HepG2 (cell line): ENCODE measurements at places on chromosomes 6 and 20. TPM values are rescaled to one million over a fixed set of nuclear protein-coding genes. Genes with fewer than 3 reads are reported as not detected.

DNA sequence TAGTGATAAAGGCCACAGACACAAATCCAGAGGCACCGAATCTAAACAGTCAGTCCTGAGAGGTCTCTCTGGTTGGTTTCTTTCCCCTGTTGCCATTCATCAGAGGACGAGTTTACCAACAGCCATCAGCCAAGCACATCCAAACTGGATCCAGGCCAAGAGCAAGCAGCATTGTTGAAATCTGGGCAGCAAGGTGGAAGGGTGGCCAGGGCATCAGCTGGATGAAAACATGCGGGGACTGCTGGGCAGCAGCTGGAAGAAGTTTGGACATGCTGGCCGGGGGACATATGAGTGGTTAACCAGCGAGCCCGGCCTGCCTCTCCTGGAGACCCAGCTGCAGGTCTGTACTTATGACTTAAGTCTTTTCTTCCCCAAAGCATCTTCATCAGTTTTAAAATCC is at the start of gene SMIM28:
Gene SMIM28 (plus strand): TSS at position 62 of the 400 bp plus-strand sequence. CDS start 168 bp downstream, at position 230.
- no peak for DNase-seq

Gene FOXC1
- 0.46 and 0.55 TPM in 2 replicates for total RNA-seq

- DNase-seq, result peak; percentile 40
Measured at GRCh38 chr6:89311853-89312531, 3.1 kb downstream of the GABRR2 start.

Gene PRKN
- total RNA-seq, result 0.18 and 0.31 TPM in 2 replicates

DNA sequence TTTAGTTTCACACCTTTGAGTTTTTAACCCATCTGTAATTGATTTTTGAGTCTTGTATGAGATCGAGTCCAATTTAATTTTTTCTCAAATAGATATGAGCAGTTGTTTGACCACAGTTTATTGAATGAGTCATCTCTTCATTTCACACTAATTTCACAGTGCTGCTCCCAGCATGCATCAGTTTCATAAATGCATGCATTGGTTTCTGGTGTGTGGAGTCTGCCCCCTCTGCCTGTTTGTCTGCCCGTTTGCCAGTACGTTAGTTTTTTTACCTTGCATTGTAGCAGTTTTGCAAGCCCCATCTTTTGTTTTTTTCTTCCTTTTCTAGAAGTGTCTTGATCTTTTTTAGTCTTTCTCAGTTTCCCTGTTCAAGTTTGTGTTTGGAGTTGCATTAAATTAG is 11.9 kb downstream of the SLX4IP start:
- peak; percentile 32 for DNase-seq

DNA sequence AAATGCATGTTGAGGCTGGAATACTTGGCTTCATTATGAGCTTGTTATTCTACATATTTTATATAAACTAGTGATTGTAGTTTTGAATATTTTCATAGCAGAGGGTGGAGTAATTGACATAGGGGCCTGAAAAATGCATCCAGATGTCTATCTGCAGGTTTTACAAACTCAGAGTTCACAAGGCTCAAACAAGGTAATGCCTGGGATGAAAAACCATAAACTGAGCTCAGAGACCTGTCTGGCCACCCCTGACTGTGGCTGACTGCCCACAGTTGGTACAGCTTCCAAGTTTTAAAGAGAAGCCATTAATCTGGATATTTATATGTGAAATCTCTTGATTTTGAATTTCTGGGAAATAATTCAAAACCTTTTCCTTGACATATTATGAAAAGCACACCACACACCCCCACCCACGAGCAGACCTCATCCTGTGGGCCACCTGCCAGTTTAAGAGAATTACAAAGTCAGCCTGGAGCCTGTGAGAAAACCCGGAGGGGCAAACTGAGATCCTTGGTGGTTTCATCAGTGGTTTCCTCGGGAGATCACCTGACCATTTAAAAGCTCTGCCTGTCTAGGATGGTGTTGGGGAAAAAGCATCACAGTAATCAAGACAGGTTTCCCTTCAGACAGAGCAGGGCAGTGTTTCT is 230.1 kb downstream of the SAMD5 start:
- DNase-seq, result no peak

GRCh38 chr6:160791459-160791858 is 89.4 kb downstream of the PLG start:
- DNase-seq, result no peak

- no peak for DNase-seq
Measured at GRCh38 chr6:136362421-136363356, 73.0 kb upstream of the BCLAF1 start.

Gene APCDD1L
- total RNA-seq, result not detected in 2 replicates

- no peak for DNase-seq
Measured at GRCh38 chr6:5645328-5646290, 361.1 kb downstream of the NRN1 start.

GRCh38 chr20:62925076-62925419 is 1.3 kb downstream of the DIDO1 start:
- no peak for DNase-seq

GRCh38 chr6:117505311-117505710 is 22.8 kb downstream of the DCBLD1 start:
- DNase-seq, result no peak
